ENCODE measurements at places on chromosomes 16 and 17. TPM values are rescaled to one million over a fixed set of nuclear protein-coding genes. Genes with fewer than 3 reads are reported as not detected.

The FAM83G gene
- 25.6 TPM for total RNA-seq

DNA sequence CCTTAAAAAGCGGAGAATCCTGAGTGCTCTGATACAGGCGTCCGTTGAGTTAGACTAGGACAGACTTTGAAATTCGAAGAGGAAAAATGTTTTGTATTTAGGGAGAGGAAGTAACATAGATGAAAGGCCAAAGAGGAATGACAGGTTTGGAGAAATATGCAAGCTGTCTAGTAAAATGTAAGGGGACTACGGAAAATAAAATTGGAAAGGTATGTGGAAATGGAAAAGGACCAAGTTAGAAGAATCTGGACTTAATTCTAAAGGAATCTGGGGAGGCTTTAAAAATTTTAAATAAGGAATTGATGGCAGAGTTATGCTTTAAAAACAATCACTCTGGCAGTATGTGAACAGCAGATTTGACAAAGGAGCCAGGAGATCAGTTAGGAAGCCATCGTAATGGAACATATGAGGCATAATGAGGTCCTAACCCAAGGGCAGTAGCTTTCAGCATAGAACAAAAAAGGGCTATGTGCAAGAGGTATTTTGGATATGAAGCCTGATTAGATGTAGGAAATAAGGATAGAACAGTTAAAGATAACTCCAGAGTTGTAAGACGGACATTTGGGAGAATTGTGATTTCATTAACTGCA, 38.3 kb downstream of the CYB561 start:
- H3K27ac ChIP-seq = no peak overlapping the region
- no peak overlapping the region for H3K4me3 ChIP-seq
- H3K36me3 ChIP-seq = no peaks in the 10 kb centered on the region
- no peaks in the 10 kb centered on the region for H3K4me1 ChIP-seq
- DNase-seq = no peak

DNA sequence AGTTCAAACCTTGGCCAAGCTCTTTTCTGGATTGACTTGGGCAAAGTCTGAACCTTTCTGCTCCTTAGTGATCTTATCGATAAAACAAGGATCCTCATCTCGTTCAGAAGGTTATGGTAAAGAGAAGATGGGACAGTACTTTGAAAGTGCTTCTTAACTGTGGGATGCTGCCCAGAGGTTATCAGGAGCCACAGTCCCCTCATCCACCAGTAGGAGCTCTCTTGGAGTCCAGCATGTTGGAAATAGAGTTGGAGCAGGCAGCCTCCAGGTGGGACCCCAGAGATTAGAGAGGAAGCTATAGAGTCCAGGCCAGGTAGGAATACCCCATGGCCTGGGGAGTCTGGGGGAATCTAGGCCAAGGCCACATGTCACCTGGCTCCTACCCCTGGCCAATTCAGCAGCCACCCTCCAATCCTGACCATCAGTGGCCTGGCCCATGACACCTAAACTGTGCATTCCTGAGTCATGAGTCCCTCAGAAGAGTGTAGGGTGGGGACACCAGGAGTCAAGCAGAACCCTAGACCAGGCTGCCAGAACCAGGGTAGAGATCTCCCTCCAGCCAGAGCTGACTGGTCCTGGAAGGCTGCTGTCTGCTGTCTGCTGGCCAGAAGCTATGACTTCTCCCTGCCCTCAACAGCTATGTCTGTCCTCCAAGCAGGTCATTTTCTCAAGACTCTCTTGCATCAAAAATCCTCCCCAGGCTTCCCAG, 144.3 kb downstream of the AIPL1 start:
- H3K27ac ChIP-seq = no peak overlapping the region
- no peaks in the 10 kb centered on the region for H3K36me3 ChIP-seq
- H3K4me1 ChIP-seq = no peaks in the 10 kb centered on the region
- DNase-seq = no peak
- H3K27me3 ChIP-seq = no peaks in the 10 kb centered on the region

DNA sequence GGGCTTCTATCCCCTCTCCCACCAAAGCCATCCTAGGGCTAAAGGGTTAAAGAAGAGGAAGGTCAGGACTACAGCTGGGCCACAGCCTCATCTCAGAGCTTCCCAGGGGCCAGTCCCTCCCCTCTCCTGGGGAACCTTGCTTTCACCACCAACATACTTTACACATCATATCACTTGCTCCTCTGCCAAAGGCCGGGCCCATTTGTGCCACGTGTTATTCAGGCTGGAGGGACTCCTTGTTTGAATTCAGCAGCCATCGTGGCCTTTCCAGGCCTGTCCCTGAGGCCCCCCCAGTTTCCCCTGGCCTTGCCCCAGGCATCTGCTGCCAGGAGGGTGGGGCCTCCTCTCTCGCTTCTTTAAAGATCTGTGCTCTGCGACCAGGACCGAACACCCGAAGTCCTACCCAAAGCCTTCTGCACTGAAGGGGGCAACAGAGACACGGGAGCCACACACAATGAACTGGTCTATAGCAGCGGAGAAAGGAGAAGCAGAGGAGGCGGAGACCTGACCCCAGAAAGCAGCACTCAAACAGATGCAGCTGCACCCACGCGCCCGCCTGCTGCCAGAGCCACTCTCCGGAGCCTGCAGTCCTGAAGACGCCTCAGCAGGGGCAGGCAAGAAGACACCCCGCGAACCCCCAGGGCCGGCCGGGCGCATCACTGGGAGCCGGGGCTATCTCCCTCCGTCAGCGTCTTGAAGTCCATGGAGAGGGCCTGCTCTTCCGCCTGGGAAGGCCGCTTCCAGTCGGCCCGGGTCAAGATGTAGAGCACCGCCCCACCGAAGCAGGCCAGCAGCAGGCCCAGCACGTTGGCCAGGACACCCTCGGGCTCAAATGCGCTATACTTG, 12.1 kb downstream of the CYB561 start:
- peaks cover 21% of the 10 kb centered on the region for H3K4me1 ChIP-seq
- peak overlapping the region; percentile 66 for H3K27ac ChIP-seq
- DNase-seq = peak; percentile 82
- H3K4me3 ChIP-seq = no peak overlapping the region
- no peaks in the 10 kb centered on the region for H3K27me3 ChIP-seq

DNA sequence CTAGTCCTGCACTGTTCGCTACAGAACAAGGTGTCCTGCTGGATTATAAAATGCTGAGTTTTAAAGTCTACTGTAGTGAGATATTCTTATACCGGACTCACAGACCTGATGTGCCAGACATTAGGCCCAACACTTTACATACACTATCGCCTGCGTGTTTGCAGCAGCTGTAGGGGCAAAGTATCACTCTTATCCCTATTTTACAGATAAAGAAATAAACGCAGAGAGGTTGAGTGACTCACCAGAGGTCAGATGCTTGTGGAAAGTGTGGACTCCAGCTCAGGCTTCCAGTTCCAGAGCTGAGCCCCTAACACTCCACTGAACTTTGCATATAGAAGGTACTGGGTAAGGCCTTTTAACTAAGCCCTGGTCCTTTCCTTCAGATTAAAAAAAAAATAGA, 47.4 kb downstream of the PLXDC1 start:
- no peaks in the 10 kb centered on the region for H3K36me3 ChIP-seq
- peaks cover 3% of the 10 kb centered on the region for H3K27me3 ChIP-seq
- H3K4me1 ChIP-seq = peaks cover 4% of the 10 kb centered on the region
- DNase-seq = no peak
- no peak overlapping the region for H3K27ac ChIP-seq
- H3K4me3 ChIP-seq = no peak overlapping the region

DNA sequence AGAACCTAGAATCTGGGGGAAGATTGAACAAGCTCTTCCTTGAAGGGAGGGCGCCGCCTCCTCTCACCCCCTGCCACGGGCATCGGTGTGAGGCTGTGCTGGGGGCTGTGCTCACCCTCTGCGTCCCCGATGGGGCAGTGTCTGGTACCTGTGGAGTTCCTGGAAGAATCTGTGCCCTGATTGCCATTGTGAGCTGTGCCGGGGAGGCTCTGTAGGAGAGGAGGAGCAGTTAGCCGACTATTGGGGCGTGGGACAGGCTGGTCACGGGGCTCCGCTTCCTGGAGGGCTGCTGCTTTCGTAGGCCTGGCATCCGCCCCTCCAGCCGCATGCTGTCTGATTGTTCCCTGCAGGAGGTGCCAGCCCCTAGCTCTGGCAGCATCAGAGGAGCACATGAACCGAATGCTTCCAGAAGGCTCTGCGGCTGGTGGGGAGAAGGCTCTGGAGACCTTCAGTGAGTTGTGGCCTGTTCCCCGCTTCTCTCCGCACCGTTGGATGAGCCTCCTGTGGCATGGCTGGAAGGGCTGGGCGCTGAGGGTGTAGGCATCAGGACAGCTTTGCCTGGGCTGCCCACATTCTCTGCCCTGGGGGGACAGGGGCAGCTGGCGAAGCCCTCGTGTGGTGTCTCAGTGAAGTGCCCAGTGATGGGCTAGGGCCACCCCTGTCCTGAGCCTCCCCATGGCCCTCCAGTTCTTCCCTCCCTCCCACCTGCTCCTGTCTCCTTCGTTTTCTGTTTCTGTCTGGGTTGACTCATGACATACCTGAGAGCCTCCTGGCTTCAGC, 86.9 kb downstream of the SEC14L1 start:
- H3K4me3 ChIP-seq = no peak overlapping the region
- H3K27ac ChIP-seq = peak overlapping the region; percentile 62
- no peaks in the 10 kb centered on the region for H3K27me3 ChIP-seq
- H3K4me1 ChIP-seq = peaks cover 18% of the 10 kb centered on the region
- DNase-seq = no peak

DNA sequence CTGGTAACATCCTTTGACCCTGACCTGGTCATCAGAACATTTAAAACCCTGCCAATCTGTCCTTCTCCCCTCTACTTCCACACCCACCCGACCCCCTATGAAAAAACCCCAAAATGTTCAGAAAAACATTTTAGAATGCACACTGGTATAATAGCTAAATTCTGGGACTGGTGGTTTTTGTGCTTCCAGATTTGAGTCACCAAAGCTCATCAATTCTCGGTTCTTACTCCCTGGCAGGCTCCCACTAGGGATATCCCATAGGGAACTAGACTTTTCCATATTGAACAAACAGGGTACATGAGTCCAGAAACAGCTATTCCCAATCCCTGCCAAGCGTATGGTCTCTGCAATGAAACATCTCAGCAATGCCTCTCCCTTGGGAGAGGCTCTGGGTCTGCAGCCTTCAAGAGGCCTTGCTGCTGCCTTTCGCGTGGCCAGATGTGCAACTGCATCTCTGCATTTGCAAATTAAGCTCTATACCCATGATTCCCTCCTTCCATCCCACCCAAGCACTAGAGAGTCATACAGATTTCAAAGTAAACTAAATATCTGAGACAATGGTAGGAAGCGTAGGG, 67.7 kb downstream of the SMG6 start:
- no peak for DNase-seq
- no peak overlapping the region for H3K4me3 ChIP-seq
- H3K36me3 ChIP-seq = no peaks in the 10 kb centered on the region
- H3K4me1 ChIP-seq = peaks cover 81% of the 10 kb centered on the region
- no peaks in the 10 kb centered on the region for H3K27me3 ChIP-seq
- peak overlapping the region; percentile 94 for H3K27ac ChIP-seq

- H3K4me3 ChIP-seq = no peak overlapping the region
- no peak for DNase-seq
- no peaks in the 10 kb centered on the region for H3K36me3 ChIP-seq
- H3K27me3 ChIP-seq = no peaks in the 10 kb centered on the region
- no peaks in the 10 kb centered on the region for H3K4me1 ChIP-seq
- no peak overlapping the region for H3K27ac ChIP-seq
Observed at GRCh38 chr16:10103118-10103517, 79.1 kb downstream of the GRIN2A start.

- H3K27me3 ChIP-seq = no peaks in the 10 kb centered on the region
- DNase-seq = no peak
- H3K4me1 ChIP-seq = no peaks in the 10 kb centered on the region
- H3K27ac ChIP-seq = no peak overlapping the region
Observed at GRCh38 chr17:63096426-63096825, 130.4 kb downstream of the TANC2 start.

DNA sequence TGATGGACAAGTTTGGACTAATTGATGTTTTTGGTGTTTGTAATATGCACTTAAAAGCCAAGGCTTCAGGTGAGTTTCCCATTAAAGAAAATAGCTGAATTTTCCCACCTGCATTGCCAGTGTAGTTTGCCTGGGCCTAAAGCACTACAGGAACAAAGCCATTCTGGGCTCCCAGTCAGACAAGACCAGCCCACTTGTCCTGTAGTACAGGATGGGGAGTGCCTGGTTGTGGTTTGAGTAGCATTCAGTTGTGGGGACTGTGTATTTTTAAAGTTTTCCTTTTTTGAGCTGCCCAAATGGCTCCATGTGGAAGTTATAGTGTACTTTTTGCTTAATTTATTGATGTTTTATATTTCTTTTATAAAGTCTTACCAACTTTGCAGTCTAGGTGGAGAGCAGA, 91.7 kb downstream of the TANGO6 start:
- H3K27me3 ChIP-seq = no peaks in the 10 kb centered on the region
- H3K36me3 ChIP-seq = peaks cover 3% of the 10 kb centered on the region
